ENCODE measurements at places on chromosomes 16 and 17. TPM values are rescaled to one million over a fixed set of nuclear protein-coding genes. Genes with fewer than 3 reads are reported as not detected.

- H3K27ac ChIP-seq, result no peak overlapping the region
- H3K36me3 ChIP-seq, result peaks cover 4% of the 10 kb centered on the region
- H3K4me3 ChIP-seq, result no peak overlapping the region
- DNase-seq, result no peak
Observed at GRCh38 chr17:41147531-41148204, 2.0 kb downstream of the KRTAP4-5 start.

GRCh38 chr17:48457080-48457836 lies 27.2 kb upstream of the SKAP1 start:
- peak; percentile 74 for DNase-seq
- H3K4me3 ChIP-seq, result peak overlapping the region; percentile 64
- H3K36me3 ChIP-seq, result peaks cover 6% of the 10 kb centered on the region
- no peak overlapping the region for H3K27ac ChIP-seq
- no peaks in the 10 kb centered on the region for H3K27me3 ChIP-seq
- H3K4me1 ChIP-seq, result peaks cover 47% of the 10 kb centered on the region

GRCh38 chr16:31517800-31518402 lies 9.7 kb upstream of the RUSF1 start:
- H3K36me3 ChIP-seq, result peaks cover 2% of the 10 kb centered on the region
- H3K27ac ChIP-seq, result no peak overlapping the region
- no peaks in the 10 kb centered on the region for H3K27me3 ChIP-seq
- no peak for DNase-seq

DNA sequence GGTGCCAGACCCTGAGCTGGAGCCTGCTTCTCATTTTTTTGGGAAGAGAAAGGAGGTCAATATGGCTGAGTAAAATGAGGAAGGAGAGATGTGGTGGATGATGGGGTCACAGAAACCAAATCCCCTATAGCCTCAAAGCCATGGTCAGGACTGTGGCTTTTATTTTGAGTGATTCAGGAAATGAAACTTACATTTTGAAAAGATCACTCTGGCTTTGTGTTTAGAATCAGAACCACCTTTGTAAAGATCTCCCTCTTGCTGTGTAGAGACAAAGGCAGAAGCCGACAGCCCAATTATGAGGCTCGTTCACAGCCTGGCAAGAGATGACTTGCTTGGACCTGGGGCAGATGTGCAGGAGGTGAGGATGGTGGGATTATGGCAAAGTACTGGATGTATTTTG lies 121.6 kb upstream of the ANKFN1 start:
- peaks cover 15% of the 10 kb centered on the region for H3K27me3 ChIP-seq
- no peak for DNase-seq
- no peak overlapping the region for H3K27ac ChIP-seq

DNA sequence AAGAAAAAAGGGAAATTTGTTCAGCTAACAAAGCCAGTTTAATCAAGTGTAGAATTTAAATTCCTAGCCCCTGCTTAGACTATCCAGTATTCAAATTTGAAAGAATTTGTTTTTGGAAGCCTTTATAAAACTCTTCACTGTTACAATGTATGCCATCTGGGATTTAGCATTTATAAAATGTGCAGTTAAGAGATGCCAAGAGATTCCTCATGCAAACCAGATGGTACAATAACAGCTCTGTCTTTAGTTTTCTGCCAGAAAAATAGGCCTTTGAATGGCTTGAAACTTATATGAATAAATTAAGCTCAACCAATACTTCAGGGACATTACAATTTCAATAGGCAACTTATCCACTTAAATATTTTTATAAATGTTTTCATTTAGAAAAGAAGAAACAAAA lies 6.8 kb upstream of the ANKS4B start:
- peaks cover 69% of the 10 kb centered on the region for H3K27me3 ChIP-seq
- H3K27ac ChIP-seq, result no peak overlapping the region

DNA sequence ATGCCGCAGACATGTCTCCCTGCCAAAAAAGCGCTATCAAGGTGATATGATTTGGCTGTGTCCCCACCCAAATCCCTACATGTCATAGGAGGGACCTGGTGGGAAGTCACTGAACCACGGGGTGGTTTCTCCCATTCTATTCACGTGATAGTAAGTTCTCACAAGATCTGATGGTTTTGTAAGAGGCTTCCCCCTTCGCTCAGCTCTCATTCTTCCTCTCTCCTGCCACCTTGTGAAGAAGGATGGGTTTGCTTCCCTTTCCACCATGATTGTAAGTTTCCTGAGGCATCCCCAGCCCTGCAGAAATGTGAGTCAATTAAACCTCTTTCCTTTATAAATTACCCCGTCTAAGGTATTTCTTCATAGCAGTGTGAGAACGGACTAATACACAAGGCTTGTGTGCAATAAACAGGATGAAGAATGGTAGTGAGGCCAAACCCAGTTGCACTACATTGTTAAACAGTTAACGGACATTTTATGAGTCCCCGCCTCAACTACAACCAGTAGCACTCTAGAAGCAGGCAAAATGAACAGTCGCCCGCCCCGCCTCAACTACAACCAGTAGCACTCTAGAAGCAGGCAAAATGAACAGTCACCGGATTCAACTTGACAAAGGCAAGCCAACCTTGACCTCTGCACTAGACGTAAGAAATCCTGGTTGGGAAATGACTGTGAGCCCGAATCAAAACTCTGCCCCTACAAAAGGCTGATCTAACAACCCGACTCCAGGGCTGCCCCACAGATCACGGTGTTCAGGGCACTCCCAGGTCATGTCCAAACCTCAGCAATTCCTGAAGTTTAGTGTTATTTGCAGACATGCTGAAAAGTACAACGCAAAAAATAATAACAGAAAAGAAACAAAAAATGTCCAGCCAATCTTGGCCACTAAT lies 26.3 kb downstream of the VPS53 start:
- no peaks in the 10 kb centered on the region for H3K4me1 ChIP-seq
- no peak overlapping the region for H3K4me3 ChIP-seq

DNA sequence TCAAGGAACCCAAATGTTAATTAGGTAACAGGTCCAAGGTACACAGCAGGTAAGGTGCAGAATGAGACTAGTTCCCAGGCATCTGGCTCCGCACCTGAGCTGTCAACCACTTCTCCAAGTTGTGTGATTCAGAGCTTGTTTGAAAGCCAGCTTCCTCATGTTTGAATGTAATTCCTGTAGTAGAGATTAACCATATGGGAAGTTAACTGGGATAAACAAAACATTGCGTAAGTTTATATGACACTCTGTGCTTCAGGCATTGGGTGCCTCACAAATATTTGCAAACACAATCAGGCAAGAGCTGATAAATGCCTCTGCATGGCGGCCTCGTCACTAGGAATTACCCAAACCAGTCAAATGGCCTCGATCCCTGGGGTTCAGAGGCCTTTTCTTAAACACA lies 27.9 kb upstream of the CPHXL start:
- H3K36me3 ChIP-seq, result no peaks in the 10 kb centered on the region
- H3K4me3 ChIP-seq, result no peak overlapping the region
- peaks cover 5% of the 10 kb centered on the region for H3K27me3 ChIP-seq
- no peak for DNase-seq
- H3K4me1 ChIP-seq, result peaks cover 2% of the 10 kb centered on the region

- H3K4me1 ChIP-seq, result peaks cover 32% of the 10 kb centered on the region
- H3K4me3 ChIP-seq, result peak overlapping the region; percentile 85
- no peaks in the 10 kb centered on the region for H3K27me3 ChIP-seq
- H3K36me3 ChIP-seq, result no peaks in the 10 kb centered on the region
- peak; percentile 98 for DNase-seq
- peak overlapping the region; percentile 86 for H3K27ac ChIP-seq
Observed at GRCh38 chr17:21275579-21276263, 8.8 kb upstream of the MAP2K3 start.

GRCh38 chr17:17227608-17228520 lies 9.1 kb downstream of the FLCN start:
- H3K27ac ChIP-seq, result no peak overlapping the region
- peaks cover 5% of the 10 kb centered on the region for H3K36me3 ChIP-seq
- DNase-seq, result no peak
- H3K27me3 ChIP-seq, result no peaks in the 10 kb centered on the region
- H3K4me1 ChIP-seq, result no peaks in the 10 kb centered on the region

GRCh38 chr16:50816901-50817555 lies 75.1 kb downstream of the CYLD start:
- no peaks in the 10 kb centered on the region for H3K4me1 ChIP-seq
- no peaks in the 10 kb centered on the region for H3K36me3 ChIP-seq
- no peak overlapping the region for H3K27ac ChIP-seq

DNA sequence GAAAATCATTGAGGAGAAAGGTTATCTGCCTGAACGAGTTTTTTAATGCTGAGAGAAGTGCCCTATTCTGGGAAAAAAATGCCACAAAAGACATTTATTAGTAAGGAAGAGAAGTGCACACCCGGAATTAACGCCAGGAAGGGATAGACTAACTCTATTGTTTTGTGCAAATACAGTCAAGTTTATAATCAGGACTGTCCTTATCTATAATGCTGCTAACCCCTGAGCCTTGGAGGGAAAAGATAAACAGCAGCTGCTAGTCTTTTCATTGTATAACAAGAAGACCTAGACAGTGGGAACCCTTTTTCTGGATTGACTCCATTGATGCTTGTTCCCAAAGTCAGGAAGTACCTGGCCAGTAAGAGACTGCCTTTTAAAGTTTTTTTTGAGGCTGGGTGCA lies 26.5 kb downstream of the BCAS3 start:
- H3K27ac ChIP-seq, result no peak overlapping the region
- no peaks in the 10 kb centered on the region for H3K36me3 ChIP-seq
- H3K4me3 ChIP-seq, result no peak overlapping the region

GRCh38 chr16:53966821-53967571 lies 263.0 kb downstream of the FTO start:
- peaks cover 3% of the 10 kb centered on the region for H3K36me3 ChIP-seq
- no peak overlapping the region for H3K27ac ChIP-seq
- H3K27me3 ChIP-seq, result no peaks in the 10 kb centered on the region
- DNase-seq, result no peak
- no peak overlapping the region for H3K4me3 ChIP-seq

GRCh38 chr16:27106305-27106704 lies 39.6 kb downstream of the C16orf82 start:
- H3K27me3 ChIP-seq, result peaks cover 9% of the 10 kb centered on the region
- no peak overlapping the region for H3K27ac ChIP-seq
- no peak overlapping the region for H3K4me3 ChIP-seq
- DNase-seq, result no peak
- H3K4me1 ChIP-seq, result peaks cover 3% of the 10 kb centered on the region
- no peaks in the 10 kb centered on the region for H3K36me3 ChIP-seq

- no peak overlapping the region for H3K4me3 ChIP-seq
- H3K27ac ChIP-seq, result no peak overlapping the region
- H3K4me1 ChIP-seq, result peaks cover 56% of the 10 kb centered on the region
- H3K27me3 ChIP-seq, result no peaks in the 10 kb centered on the region
- peaks cover 43% of the 10 kb centered on the region for H3K36me3 ChIP-seq
Observed at GRCh38 chr17:39781031-39781860, 43.5 kb downstream of the GRB7 start.

Gene MYO15A
- total RNA-seq, result 0.68 TPM

Gene CLEC3A
- total RNA-seq, result not detected

Gene CCL22
- 12.4 TPM for total RNA-seq

Gene SLC38A8
- not detected for total RNA-seq

Gene MPRIP
- 130 TPM for total RNA-seq

Gene SDR42E1
- 11.4 TPM for total RNA-seq

Gene FBXW10B
- 0.82 TPM for total RNA-seq

Data from activated naive CD8-positive, alpha-beta T cell treated with anti-CD3 and anti-CD28 coated beads for 36 hours (primary cell).